ENCODE measurements at places on chromosomes 7 and 10.

GRCh38 chr10:69901628-69902505, 100.2 kb downstream of the COL13A1 start:
- DNase-seq = no peak

DNA sequence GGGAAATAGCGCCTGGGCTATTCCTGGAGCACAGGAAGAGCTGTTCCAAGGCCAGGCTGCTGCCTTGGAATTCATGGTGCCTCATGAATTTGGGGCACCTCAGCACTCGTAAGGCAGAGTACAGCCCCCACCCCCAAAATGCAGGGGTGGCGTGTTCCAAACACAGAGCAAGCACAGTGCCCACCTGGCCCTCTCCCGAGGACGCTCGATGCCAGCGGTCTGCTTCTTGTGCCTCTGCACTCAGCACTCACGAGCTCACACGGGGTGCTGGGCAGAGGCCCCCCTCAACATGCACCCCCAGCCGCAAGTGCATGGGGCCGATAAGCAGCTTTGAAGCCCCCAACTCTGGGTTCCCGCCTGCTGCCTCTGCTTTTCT, 60.1 kb downstream of the ZRANB1 start:
- no peak for DNase-seq

DNA sequence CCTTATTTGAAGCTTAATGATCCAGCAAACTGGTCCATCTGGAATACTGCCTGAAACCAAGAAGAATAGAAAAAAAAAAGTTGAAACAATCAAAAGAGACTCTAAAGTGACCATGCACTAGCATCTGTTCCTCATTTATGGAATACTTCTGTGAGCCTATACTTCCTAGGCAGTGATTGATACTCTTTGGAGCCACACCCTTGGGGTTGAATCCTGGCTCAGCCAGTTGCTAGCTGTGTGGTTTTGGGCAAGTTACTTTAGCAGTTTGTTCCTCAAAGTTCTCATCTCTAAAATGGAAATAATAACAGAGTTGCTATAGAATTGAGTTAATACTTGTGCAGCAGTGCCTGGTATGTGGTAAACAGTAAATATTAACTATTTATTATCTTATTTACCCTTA, 208.9 kb downstream of the GPR158 start:
- no peak for DNase-seq

DNA sequence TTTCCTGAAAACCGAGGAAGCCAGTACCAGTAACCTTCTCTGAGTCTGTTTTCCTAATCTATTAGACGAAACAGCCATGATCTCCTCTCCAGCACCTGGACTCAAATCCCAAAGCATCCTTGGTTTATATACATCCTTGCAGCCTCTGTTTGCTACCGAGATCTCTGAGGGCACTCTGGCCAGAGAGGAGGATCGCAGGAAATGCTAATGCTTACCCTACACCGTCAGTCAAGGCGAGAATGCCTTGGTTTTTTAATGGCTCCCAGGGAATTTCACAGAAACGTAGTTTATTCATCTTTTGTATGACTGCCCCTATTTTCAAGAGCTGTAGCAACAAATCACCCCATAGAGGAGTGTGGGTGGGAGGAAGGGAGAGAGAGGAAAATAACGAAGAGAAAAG, 91.5 kb upstream of the CALN1 start:
- no peak for DNase-seq

- peak; percentile 35 for DNase-seq
Observed at GRCh38 chr7:107396990-107397389, 72.9 kb upstream of the GPR22 start.

DNA sequence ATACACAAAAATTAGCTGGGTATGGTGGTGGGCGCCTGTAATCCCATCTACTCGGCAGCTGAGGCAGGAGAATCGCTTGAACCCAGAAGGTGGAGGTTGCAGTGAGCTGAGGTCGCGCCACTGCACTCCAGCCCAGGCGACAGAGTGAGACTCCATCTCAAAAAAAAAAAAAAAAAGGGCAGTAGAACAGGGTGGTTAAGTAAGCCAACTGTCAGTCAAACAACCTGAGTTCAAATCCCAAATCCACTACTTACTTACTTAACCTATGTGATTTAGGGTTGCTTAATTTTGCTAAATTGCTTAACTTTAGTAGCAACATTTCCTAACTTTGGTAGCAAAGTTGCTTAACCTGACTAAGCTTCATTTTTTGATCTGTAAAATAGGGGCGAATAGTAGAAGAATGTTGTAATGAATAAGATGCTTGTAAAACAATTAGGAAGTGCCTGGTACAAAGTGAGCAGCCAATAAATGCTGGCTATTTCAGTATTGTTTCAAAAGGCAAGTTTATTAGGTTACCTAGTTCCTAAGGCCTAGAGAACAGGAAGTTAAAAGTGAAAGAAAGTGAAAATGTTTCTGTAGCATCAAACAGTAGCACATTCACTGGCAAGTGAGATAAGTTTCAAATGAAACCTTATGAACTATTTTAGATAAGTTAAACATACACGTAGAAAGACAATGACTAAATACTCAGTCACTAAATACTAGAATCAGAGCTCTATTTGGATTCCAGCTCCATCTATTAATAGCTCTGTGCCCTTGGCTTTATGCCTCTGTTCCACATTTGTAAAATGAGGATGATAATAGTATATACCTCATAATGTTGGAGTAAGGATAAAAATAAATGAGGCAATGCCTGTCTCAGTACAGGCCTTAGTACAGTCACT, 64.3 kb downstream of the HOXA1 start:
- no peak for DNase-seq

GRCh38 chr10:49180444-49180860, 7.7 kb downstream of the TMEM273 start:
- no peak for DNase-seq

DNA sequence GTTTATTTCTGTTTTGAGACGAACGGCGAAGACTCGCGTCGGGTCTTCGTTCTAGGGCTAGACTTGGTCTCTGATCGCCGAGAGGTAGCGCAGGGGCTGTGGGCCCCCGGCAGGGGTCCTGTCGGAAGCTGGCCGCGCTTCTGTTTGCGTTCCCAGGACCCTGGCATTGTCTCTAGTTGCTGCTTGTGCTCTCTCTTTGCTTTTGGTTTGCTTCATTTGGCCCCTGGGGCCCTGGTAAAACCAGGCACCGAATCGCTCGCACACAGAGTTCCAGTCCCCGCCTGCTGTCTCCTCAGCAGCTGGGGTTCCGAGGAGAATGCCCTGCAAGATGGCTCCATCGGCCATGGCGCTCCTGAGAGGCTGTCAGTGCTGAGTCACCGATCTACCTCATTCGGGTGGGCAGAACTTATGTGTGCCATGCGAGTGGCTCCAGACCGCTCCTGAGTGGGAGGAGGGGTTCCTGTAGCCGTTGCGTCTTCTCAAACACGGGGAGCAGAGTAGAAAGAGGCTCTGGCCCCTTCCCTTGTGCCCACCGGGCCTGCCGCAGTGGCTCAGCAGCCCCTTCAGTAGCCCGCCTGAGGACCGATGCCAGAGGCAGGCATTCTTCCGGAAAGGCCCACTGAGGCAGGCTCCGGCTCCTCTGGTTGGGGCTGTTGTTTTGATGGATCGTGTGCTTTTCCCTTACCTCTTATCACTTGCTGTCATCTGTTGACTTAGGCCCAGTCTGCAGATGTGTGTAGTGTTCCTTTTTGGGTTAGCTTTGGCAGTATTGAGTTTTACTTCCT, 826 bp downstream of the CHPF2 start:
- DNase-seq = no peak

DNA sequence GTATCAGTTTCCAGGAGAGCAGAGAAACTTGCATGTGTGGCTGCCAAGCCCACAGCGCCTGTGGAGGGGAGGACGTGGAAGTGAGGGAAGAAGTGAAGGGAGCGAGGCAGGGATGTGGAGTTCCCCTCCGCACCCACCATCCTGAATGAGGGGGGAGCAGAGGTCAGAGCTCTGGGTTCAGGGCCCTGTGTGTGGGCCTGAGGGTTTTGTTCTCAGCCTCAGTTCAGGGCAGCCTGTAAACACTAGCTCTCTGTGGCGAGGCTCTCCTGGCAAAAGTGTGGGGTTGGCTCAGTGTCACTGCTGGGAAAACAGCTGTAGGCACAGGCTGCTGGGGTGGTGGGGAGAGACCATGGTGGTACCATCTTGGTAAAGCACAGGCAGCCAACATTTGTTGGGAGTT, 108.4 kb downstream of the C10orf105 start:
- DNase-seq = no peak
